HepG2 (cell line): ENCODE measurements at places on chromosomes 5 and 9.

GRCh38 chr9:627336-627970 lies 214.0 kb upstream of the DMRT1 start:
- no peaks in the 10 kb centered on the region for H3K27me3 ChIP-seq
- no peak for DNase-seq
- H3K36me3 ChIP-seq, result no peaks in the 10 kb centered on the region
- H3K27ac ChIP-seq, result no peak overlapping the region
- peaks cover 35% of the 10 kb centered on the region for H3K4me1 ChIP-seq

DNA sequence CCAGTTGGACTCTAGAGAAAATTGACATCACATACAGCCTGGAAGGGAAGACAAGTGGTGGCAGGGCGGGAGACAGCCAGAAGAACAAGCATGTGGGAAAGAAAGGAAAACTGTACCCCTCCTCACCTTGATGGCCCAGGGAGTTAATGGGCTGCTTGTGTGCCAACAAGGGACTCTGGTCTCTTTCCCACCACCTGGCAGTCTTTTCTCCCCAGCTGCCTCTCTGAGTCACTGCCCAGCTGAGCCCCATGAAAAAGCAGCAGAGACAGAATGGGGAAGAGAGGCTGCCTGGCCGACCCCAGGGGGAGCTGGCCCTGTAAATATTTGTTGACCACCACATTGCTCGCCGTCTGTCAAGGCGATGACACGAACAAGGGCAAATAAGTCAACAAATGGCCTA lies 359.4 kb downstream of the ENC1 start:
- H3K36me3 ChIP-seq, result no peaks in the 10 kb centered on the region
- H3K4me1 ChIP-seq, result no peaks in the 10 kb centered on the region
- no peaks in the 10 kb centered on the region for H3K27me3 ChIP-seq

- H3K4me3 ChIP-seq, result no peak overlapping the region
- peaks cover 79% of the 10 kb centered on the region for H3K27me3 ChIP-seq
- no peaks in the 10 kb centered on the region for H3K4me1 ChIP-seq
Measured at GRCh38 chr9:138072897-138073296, 195.3 kb downstream of the CACNA1B start.

DNA sequence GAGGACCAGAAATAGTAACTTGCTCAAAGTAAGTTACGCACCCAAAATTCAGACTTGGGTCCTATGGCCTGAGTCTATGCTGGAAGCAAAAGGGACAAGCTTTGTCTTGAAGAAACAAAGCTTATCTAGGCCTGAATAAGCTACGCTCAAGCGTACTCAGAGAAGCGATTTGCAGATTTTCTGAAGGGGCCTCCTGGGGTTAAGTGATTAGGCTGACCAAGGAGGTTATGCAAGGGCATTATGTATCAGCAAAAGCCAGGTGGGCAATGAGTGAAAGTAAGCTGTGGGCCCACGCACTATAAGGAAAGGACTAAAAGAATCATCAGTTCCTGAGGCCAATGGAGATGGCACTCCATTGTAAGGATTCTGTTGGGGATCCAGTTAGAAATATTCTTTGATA lies 122.1 kb downstream of the SNX18 start:
- no peak overlapping the region for H3K27ac ChIP-seq
- no peaks in the 10 kb centered on the region for H3K4me1 ChIP-seq
- no peak for DNase-seq
- H3K27me3 ChIP-seq, result no peaks in the 10 kb centered on the region

- H3K27ac ChIP-seq, result peak overlapping the region; percentile 90
- DNase-seq, result peak; percentile 33
- H3K27me3 ChIP-seq, result no peaks in the 10 kb centered on the region; the same call in 2 of the 3 replicates
- peak overlapping the region; percentile 98 for H3K4me3 ChIP-seq
- peaks cover 1% of the 10 kb centered on the region for H3K36me3 ChIP-seq
Measured at GRCh38 chr5:87411973-87412629, 629 bp downstream of the CCNH start.

DNA sequence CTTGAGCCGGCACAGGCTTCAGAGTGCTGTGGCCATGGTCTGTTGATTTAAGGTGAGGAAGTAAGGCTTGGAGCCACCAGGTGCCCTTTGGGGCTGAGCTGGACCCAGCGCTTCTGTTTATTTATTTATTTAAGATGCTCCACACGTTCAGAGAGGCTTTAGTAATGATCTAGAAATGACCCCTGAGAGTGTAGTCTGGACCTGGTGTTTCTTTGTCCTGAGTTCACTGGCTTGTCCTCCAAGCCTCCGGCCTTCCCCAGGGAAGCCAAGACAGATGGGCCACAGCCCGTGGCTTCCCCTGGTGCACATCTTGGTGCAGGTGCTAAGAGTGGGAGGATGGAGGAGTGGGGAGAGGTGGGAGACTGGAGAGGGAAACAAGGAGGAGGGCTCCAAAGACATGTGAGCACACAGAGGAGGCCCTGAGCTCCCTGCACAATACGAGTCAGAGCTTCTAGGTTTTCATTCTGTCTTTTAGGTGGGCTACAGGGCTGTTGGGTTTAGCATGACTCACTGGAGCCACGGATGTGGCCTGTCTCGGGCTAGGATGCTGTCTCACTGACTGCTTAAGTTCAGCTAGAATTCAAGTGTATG lies 56.9 kb downstream of the AHRR start:
- no peaks in the 10 kb centered on the region for H3K36me3 ChIP-seq
- 0 out of 2 replicates have a peak, but pooled peaks cover 2% of the 10 kb centered on the region for H3K27me3 ChIP-seq
- H3K27ac ChIP-seq, result no peak overlapping the region
- no peaks in the 10 kb centered on the region for H3K4me1 ChIP-seq
- no peak for DNase-seq
- no peak overlapping the region for H3K4me3 ChIP-seq

GRCh38 chr5:57650360-57651069 lies 167.9 kb upstream of the ACTBL2 start:
- H3K27ac ChIP-seq, result peak overlapping the region; percentile 57
- peaks cover 25% of the 10 kb centered on the region for H3K4me1 ChIP-seq
- 0 out of 2 replicates have a peak overlapping the region, but pooled peaks have one; percentile 30 for H3K4me3 ChIP-seq
- no peaks in the 10 kb centered on the region for H3K36me3 ChIP-seq
- H3K27me3 ChIP-seq, result no peaks in the 10 kb centered on the region
- DNase-seq, result peak; percentile 93
